ENCODE measurements at places on chromosomes 1 and 21.

DNA sequence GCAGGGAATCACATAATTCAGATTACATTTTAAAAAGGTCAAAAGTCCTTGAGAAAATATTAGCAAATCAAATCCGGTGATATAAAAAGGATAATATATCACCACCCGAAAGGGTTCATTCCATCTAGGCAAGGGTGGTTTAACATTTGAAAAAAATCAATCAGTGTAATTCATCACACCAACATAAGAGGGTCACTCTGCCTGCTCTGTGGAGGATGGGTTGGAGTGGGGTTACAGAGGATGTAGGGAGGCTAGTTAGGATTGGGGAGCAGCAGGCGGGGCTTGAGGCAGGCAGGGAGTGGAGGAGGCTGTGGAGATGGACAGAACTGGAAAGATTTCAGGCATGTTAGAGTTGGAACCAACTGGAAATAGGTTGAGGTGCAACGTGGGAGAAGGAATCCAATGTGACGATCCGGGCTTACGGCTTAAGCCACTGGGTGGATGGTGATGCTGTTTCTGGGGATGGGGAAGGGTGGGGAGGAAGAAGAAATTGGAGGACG lies 12.5 kb downstream of the ADORA1 start:
- DNase-seq = no peak

- DNase-seq = no peak
These were observed 80.5 kb downstream of the HIVEP3 start for GRCh38 chr1:41838266-41838665.

GRCh38 chr1:221897321-221897721 lies 155.4 kb upstream of the DUSP10 start:
- no peak for DNase-seq

DNA sequence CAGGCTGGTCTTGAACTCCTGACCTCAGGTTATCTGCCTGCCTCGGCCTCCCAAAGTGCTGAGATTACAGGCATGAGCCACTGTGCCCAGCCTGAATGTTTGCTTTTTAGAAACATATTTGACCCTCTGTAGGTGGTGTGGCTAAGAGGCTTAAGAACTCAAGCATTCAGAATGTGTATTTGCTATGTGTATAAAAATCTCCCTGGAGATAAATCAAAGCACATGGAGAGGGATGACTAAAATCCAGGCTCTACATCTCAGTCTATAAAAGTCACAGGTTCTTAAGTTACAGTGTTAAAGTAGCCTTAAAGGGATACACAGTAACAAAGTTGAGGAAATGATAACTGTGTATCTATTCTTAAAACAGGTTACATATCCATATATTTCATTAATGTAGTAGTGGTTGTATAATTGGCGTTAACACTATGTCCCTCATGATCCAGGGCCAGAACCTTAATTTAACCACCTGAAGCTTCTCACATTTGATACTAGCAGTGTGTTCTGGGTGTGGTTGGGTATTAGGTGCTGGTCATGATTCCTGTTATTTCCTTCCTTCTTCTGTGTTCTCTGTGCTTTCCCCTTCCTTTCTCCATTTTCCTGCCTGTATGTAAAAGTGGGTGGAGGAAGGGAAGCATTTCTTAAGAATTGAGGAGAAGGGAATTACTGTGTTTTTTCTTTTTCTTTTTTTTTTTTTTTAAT lies 16.2 kb downstream of the GIPC2 start:
- DNase-seq = no peak
